ENCODE measurements at places on chromosomes 5 and 9.

- peak; percentile 86 for DNase-seq
Measured at GRCh38 chr9:16191691-16192402, 639.0 kb downstream of the CCDC171 start.

- peak; percentile 28 for DNase-seq
Measured at GRCh38 chr5:149387982-149388381, 8.9 kb upstream of the IL17B start.

DNA sequence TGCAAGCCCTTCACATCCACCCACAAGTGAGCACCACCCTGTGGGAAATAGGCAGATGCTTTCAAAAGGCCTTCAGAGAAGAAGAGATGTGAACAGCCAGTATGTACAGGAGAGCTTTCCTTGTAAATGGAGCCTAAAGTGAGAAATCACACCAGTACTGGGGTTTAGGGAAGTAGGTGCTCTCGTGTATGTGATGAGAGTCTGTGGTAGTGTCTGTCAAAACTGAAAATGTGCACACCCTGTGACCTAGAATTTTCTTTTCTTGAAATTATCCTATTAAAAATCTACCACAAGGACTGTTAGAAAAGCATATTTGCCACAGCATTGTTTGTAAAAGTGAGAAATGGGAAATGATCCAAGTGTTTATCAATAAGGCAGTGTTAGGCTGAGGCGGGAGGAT is 16.6 kb downstream of the OTULINL start:
- DNase-seq: no peak

DNA sequence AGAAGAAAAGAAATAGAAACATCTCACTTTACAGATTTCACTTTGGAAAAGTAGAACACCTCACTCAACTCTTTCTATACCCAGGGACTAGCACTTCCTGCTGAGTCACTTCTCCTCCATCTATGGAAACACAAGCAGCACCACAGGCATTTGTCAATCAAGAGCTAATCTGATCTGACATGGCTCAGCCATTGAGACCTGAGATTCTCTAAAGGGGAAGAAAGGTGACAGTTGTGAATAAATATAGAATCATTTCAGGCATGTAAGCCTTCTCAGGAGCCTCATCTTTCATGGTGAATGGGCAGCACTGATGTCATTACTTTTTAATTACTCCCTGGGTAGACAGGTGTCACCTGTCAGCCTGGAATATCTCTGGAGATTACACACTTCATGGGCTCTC is 559.8 kb downstream of the HINT1 start:
- peak; percentile 1 for DNase-seq

DNA sequence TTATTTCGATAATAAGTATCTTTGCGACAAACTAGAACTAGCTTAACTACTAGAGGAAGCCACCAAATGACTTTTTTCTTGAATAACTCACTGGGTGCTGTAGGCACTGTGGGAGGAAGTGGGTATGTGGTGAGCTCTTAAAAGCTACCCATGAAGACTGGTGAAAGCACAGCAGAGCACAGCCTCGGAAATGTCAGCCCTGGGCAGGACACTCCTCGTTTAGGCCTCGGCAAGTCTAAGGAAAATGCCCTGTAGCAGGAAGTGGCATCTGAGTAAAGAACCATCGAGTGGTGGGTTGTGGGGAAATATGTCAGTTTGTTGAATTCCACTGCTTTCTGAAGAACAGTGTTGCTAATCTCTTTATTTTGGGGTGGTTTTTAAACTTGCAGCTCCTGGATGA is 44.0 kb upstream of the NCS1 start:
- peak; percentile 26 for DNase-seq

- no peak for DNase-seq
Measured at GRCh38 chr9:75359638-75360037, 271.3 kb downstream of the OSTF1 start.

DNA sequence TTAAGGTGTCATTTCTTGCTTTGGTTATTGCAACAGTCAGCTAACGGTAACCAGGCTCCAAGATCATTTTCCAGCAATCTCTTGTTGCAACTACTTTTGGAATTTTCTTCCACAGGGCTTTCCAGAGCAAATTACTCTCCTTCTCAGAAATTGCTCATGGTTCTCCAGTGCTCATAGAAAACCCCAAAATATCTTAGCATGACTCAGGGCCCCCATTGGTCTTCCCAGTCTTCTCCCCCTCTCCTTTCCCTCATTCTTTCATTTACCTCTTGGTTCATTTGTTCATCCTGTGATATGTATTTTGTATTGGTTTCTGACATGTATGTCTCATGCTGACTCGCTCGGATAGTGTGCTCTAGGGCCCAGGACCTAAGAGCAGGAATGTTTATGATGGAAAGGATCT is 35.6 kb downstream of the WWC1 start:
- peak; percentile 74 for DNase-seq

DNA sequence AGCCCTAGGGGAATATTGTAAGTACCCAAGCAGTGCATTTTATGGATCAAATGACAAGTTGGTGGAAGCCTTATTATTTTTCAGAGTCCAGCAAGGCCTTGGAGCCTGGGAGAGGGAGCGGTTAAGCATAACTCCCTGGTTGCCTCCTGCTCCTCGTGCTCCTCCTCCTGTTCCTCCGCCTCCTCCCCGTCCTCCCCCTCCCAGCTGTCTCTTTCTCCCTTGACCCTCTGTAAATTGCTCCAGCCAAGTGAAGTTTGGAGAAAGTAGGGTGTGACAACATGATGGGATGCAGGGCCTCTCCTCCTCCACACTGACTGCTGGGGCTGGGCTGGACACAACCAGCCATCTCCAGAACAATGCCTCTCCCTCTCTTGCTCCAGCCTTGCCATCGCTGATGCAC is 586.9 kb downstream of the CCDC171 start:
- no peak for DNase-seq

GRCh38 chr9:129270903-129271431 is 92.9 kb upstream of the IER5L start:
- peak; percentile 58 for DNase-seq

DNA sequence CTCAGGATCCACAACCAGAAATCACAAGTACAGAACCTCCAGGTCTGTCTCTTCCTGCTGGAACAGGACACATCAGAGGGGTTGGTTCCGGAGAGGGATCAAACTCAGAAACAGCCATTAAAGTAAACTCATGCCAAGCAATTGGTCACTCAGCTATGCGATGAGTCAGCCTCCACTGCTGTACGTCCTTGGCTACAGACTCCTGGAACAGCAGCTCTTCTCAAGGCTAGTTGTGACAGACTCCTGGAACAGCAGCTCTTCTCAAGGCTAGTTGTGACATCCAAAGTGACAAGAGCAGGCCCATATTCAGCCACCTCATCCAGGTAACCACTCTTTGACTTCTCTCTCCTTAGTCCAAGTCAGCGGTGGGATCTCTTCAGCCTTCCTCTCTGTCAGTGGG is at the start of gene SPINK13:
SPINK13 (plus strand) TSS at position 229 of the 400 bp plus-strand sequence. CDS start 1,279 bp downstream, outside the sequence.
- peak; percentile 75 for DNase-seq

GRCh38 chr5:179585941-179586401 is 35.6 kb downstream of the RUFY1 start:
- DNase-seq: no peak

DNA sequence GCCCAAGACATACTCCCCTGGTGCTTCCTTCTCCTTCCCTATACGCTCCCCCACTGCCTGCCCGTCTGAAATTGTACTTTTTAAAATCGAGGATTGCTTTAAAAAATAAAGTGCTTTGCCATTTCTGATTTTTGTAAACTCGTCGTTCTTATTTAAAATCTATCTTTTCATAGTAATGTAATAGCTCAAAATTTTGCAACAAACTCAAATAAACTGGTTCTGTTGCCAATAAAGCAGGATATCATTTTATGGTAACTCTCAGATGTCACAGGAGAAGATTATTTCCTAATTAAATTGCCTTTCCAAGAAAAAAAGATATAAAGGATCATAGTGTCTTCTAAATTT is 1.3 kb upstream of the NREP start:
- DNase-seq: no peak

- no peak for DNase-seq
Measured at GRCh38 chr5:99187611-99188010, 258.8 kb upstream of the CHD1 start.

GRCh38 chr5:148858106-148858505 is 31.7 kb downstream of the ADRB2 start:
- DNase-seq: peak; percentile 23

DNA sequence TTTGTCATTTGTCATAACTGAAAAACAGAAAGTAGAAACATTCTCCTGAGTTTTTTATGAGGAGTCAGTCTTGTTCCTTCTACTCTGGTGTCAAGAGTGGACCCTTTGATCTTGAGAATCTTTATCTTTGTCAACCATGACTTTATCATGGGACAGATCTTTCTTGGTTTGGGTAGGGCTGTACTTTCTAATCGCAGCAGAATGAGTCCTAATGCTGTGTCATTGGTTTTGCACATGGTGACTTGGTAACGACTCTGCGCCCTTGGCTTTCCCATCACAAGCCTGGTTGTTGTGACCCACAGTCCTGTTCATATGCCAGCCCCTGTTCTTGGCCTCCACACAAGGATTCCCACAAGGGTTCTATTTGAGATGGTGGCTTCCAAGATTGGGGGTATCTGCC is 45.6 kb downstream of the AOPEP start:
- no peak for DNase-seq

DNA sequence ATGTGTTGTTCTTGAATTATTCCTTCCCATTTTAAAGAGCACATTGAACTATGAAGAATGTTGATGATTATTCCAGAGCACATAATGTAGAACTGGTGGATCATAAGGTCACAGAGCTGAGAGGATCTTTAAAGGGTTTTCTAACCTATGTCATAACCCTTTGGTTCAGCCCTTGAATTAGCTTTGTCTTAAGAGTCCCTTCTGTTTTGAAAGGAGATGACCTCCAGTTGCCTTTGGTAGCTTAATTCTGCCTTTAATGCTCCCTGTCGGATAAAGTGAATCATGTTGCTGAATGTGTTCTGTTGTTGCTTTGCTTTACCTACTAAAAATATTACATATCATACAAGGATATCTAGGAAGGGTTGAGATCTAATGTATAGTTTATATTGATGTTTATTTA is 99.1 kb upstream of the PRRC1 start:
- DNase-seq: no peak

- no peak for DNase-seq
Measured at GRCh38 chr5:6360323-6361072, 17.8 kb downstream of the MED10 start.

DNA sequence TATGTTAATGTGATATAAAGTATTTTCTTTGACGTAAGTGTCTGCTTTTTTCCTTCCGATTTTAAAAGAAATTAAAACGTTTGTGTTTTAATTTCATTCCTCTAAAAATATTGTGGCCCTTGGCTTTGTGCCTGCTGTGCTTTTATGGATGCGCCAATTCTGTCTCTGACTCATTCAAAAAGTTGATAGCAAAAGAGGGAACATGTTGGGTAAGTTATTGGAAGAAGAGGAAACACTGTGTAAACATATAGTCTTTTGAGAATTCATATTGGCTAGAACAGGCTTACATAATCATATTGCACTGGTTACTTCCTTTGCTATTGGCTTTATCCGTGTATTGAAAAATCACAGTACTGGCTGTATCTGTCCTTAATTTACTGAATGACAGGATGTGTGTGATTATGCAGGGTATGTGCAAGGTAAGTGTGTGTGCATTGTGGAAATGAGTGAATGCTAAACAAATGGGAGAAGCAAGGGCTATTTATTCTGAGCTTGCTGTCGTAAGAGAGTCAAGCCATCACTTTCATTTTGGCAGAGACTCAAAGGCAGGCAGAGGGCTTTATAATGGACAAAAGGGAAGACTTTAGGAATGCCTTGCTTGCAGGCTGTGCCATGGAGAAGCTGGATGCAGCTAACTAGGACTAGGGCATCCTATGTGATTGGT is 67.8 kb downstream of the SGCD start:
- DNase-seq: no peak

GRCh38 chr5:108606185-108606584 is 141.5 kb upstream of the FER start:
- DNase-seq: no peak

DNA sequence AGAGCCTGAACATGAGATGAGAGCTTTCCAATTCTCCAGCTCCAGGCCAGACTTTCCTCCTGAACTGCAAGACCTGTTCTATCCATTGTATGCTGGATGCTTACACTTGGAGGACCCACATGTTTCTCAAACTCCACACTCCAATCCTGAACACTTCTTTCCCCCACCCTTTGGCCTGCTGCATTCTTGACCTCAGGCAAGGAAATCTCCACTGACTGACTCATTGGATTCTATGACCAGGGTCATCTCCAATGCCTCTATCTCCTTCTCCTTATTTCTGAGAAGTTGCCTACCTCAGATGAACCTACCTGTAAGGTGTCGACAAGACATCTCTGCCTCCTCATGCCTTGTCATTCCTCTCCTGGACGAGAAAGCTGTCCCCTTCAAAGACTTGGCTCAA is 153.6 kb downstream of the CRB2 start:
- peak; percentile 10 for DNase-seq

DNA sequence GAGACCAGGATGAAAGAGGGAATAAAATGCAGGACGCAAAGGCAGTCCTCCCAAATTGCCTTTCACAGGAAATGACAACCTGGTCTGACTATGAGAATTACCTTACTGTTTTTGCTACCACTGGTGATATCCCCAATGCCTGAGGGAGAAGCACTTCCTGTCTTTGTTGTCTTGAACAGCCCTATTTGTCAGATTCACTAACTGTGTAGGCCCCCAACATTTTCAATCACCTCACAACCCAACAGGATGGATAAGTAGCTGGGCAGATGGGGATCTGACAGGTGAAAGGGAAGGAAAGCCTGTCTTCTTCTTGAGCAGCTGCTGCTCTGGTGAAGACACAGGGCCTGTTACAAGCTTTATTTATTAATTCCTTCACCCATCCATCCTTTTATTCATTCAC is 9.7 kb downstream of the ESM1 start:
- no peak for DNase-seq

DNA sequence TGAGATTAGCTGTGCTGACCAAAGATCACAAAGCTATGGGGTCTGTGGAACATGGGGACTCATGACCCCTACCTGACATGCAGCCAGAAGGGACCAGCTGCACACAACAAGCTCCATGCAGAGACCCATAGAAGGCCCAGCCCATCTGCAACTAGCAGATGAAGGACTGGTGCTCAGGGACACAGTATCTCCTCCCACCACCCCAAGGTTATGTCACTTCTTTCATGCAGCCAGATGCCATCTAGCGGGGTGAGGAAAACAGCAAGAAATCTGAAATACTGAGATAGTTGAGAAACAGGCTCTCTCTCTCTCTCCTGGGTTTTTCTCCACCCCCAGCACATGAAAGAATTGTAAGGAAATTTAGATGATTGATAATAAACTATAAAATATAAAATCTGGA is 161.3 kb upstream of the DAPK1 start:
- no peak for DNase-seq

GRCh38 chr9:132656299-132656698 is 13.5 kb downstream of the DDX31 start:
- no peak for DNase-seq

All from ELR (cell line).